Thymus (tissue), 14 donors: ENCODE measurements at places on chromosomes 4 and X. TPM values are rescaled to one million over a fixed set of nuclear protein-coding genes. Genes with fewer than 3 reads are reported as not detected.

The C4orf50 gene
- 0.14 TPM for polyA plus RNA-seq

The ATP7A gene
- 3.7 TPM for polyA plus RNA-seq

The ZXDA gene
- 1.1 TPM for polyA plus RNA-seq

The TRIM61 gene
- polyA plus RNA-seq: 1.3 TPM

The ARHGAP36 gene
- polyA plus RNA-seq: 2.8 TPM

The TSPAN7 gene
- polyA plus RNA-seq: 24.3 TPM

The TIGD4 gene
- polyA plus RNA-seq: 0.43 TPM

The CXCL13 gene
- 55.3 TPM for polyA plus RNA-seq

DNA sequence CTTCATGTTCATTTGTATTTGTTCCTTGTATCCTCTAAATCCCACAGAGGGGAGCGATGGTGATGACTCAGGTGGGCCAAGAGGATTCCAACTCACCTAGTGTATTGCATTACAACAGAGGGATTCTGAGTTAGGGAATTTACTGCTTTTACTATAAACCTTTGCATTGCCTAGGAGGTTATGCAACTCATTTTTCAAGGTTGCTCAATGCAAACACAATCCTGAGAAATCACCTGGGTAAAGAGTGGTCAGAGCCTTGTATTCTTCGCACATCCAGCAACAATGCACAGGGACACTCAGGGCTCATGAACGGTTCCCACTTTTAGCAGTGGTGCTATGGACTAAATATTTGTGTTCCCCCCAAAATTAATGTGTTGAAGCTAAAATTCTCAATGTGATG lies 28.6 kb upstream of the LSM6 start:
- H3K4me1 ChIP-seq: no peaks in the 10 kb centered on the region
- H3K27me3 ChIP-seq: no peaks in the 10 kb centered on the region
- H3K27ac ChIP-seq: no peak overlapping the region

DNA sequence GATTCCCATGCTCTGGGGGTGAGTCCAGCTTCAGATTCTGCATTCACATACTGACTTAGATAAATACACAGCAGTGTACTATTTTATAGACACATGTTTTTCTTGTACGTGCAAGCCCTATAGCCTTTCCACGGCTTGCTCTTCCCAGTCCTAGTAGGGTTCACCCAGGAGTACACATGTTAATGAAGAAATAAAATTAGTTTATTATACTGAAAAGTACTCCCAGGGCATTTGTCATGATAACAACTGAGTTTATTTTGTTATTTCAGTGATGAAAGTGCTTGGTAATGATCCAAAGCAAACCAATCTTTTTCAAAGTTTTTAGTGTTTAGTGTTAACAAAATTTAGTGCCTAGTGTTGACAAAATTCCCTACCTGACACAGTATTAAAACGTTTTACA lies 21.3 kb downstream of the MAPK10 start:
- H3K36me3 ChIP-seq: no peaks in the 10 kb centered on the region
- no peaks in the 10 kb centered on the region for H3K4me1 ChIP-seq
- no peaks in the 10 kb centered on the region for H3K27me3 ChIP-seq
- H3K27ac ChIP-seq: no peak overlapping the region

DNA sequence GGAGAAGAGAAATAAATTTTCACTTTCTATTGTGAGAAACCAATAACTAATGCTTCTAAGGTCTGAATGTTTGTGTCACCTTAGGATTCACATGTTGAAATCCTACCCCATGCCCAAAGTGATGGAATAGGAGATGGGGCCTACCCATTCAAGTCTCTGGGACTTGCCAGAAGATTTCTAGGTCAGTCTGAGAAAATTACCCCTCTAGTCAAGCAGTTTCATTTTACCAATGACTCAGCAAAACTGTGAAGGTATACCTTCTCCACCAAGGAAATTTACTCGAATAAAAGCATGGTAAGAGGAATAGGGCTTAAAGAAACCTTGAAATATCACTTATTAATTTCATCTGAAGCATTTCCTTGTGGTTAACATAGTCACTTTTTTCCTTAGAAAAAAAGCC lies 23.5 kb upstream of the PAPSS1 start:
- no peak for DNase-seq
- H3K4me3 ChIP-seq: no peak overlapping the region
- no peaks in the 10 kb centered on the region for H3K36me3 ChIP-seq

- no peak overlapping the region for H3K4me3 ChIP-seq
- no peaks in the 10 kb centered on the region for H3K36me3 ChIP-seq
- H3K27me3 ChIP-seq: no peaks in the 10 kb centered on the region
- H3K27ac ChIP-seq: no peak overlapping the region
- no peaks in the 10 kb centered on the region for H3K4me1 ChIP-seq
Observed at GRCh38 chr4:54872261-54872660, 214.5 kb downstream of the KIT start.

GRCh38 chrX:120768254-120768653 lies 107.4 kb downstream of the CT47B1 start:
- H3K4me1 ChIP-seq: peaks cover 5% of the 10 kb centered on the region
- no peaks in the 10 kb centered on the region for H3K27me3 ChIP-seq
- no peak for DNase-seq
- no peaks in the 10 kb centered on the region for H3K36me3 ChIP-seq
- H3K4me3 ChIP-seq: no peak overlapping the region

GRCh38 chrX:119095936-119096335 lies 23.1 kb downstream of the CT47C1 start:
- H3K27ac ChIP-seq: no peak overlapping the region
- no peak for DNase-seq
- H3K4me3 ChIP-seq: no peak overlapping the region
- H3K27me3 ChIP-seq: no peaks in the 10 kb centered on the region
- H3K4me1 ChIP-seq: no peaks in the 10 kb centered on the region
- H3K36me3 ChIP-seq: no peaks in the 10 kb centered on the region

DNA sequence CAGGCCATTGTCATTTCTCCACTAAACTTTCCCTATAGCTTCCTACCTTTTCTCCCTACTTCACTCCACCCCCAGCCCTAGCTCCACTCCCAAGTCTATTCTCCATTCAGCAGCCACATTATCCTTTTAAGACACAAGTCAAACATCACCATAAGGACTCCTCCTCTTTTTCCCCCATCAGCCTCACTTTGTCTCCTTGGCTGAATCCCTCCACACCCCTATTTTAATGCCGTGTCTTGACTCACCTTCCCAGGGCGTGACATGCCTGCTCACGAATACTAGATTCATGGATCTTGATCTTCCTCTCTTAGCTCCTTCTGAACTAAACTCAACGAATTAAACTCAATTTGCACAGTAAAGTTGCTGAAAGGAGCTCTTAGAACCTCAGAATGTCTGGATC lies 281.9 kb downstream of the PTTG2 start:
- H3K27me3 ChIP-seq: no peaks in the 10 kb centered on the region
- H3K4me1 ChIP-seq: peaks cover 11% of the 10 kb centered on the region
- no peak for DNase-seq

GRCh38 chr4:91198951-91199350 lies 1071.8 kb downstream of the CCSER1 start:
- H3K27ac ChIP-seq: no peak overlapping the region
- H3K27me3 ChIP-seq: no peaks in the 10 kb centered on the region
- H3K4me1 ChIP-seq: no peaks in the 10 kb centered on the region
- H3K4me3 ChIP-seq: no peak overlapping the region
- DNase-seq: no peak
- no peaks in the 10 kb centered on the region for H3K36me3 ChIP-seq

GRCh38 chrX:48472225-48472624 lies 2.2 kb upstream of the SLC38A5 start:
- H3K27ac ChIP-seq: no peak overlapping the region
- no peak for DNase-seq
- peaks cover 5% of the 10 kb centered on the region for H3K4me1 ChIP-seq
- H3K36me3 ChIP-seq: no peaks in the 10 kb centered on the region

- H3K36me3 ChIP-seq: no peaks in the 10 kb centered on the region
- no peaks in the 10 kb centered on the region for H3K4me1 ChIP-seq
- H3K27me3 ChIP-seq: no peaks in the 10 kb centered on the region
- H3K4me3 ChIP-seq: no peak overlapping the region
Observed at GRCh38 chr4:94548571-94548970, 96.8 kb downstream of the PDLIM5 start.

DNA sequence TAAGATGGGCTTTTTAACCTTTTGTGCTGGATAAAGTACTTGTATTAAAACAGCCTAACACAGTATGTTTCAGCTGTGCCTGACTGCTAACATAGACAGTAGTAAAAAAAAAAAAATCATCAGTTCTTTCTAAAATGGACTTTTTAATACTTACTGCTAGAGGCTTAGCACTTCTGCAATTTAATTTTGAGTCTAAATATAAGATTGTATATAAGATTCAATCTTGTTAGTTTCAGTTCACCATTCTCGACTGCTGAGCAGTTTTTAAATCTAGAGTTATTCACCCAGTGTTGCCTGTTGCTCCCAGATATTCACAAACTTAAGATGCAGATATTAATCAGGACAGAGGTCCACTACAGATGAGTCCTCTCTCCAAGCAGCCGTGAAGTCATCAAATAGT lies 6.8 kb downstream of the PLA2G12A start:
- no peak overlapping the region for H3K27ac ChIP-seq
- H3K4me1 ChIP-seq: no peaks in the 10 kb centered on the region
- no peaks in the 10 kb centered on the region for H3K36me3 ChIP-seq
- no peaks in the 10 kb centered on the region for H3K27me3 ChIP-seq

DNA sequence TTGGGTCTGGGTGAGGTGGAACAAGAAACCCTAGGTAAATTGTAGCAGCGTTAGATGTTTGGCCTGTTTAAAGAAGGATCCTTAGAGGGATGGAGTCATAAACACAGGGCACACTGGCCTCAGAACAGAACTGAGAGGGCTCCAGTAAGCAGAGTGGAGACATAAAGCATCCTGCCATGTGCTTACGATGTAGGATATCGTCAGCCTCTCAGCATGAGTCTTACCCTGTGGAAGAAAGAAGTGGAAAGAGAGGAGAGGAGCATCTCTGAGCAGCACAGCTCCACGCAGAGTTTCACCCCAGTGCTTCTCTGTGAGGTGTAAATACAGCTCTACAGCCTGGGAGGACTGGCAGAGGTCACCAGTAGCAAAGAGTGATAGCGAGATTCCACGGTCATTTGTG lies 27.8 kb upstream of the SORBS2 start:
- H3K27me3 ChIP-seq: no peaks in the 10 kb centered on the region
- no peak overlapping the region for H3K4me3 ChIP-seq
- no peaks in the 10 kb centered on the region for H3K4me1 ChIP-seq
- H3K36me3 ChIP-seq: no peaks in the 10 kb centered on the region

- H3K36me3 ChIP-seq: no peaks in the 10 kb centered on the region
- H3K27me3 ChIP-seq: no peaks in the 10 kb centered on the region
- no peak for DNase-seq
- H3K4me3 ChIP-seq: no peak overlapping the region
- H3K27ac ChIP-seq: no peak overlapping the region
Observed at GRCh38 chr4:3345384-3345783, 52.6 kb downstream of the RGS12 start.

DNA sequence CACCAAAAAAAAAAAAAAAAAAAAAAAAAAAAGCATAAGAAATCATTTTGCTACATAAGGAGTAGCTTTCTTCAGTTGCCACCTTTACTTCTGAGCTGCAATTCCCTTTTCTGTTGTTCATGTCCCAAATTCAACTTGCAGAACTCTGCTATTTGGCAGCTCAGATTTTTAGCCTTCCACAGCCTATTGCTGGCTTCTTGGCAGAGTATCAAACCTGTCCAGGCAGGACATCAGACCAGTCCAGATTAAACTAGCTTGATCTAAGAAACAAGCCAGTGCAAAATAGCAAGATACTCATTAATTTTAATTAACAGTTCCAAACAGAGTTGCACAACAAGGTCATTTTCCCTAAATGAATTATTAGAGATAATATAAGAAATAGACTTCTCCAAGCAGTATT lies 123.6 kb upstream of the NR3C2 start:
- no peak for DNase-seq
- no peaks in the 10 kb centered on the region for H3K4me1 ChIP-seq
- no peaks in the 10 kb centered on the region for H3K27me3 ChIP-seq
- H3K36me3 ChIP-seq: no peaks in the 10 kb centered on the region
